ENCODE measurements at places on chromosomes 7 and 10. TPM values are rescaled to one million over a fixed set of nuclear protein-coding genes. Genes with fewer than 3 reads are reported as not detected.

HOXA10 gene
- 6.9 TPM for total RNA-seq

KLF14 gene
- 0.06 TPM for total RNA-seq

CALHM3 gene
- total RNA-seq: 0.35 TPM

TFR2 gene
- total RNA-seq: 2.5 TPM

SPDYE9 gene
- not detected for total RNA-seq

ABCC2 gene
- total RNA-seq: 103 TPM

LYZL1 gene
- total RNA-seq: not detected

FAM24B gene
- 11.9 TPM for total RNA-seq

LGI1 gene
- not detected for total RNA-seq

GLI3 gene
- total RNA-seq: 0.30 TPM

PRR15 gene
- 4.6 TPM for total RNA-seq

GPC2 gene
- total RNA-seq: 0.34 TPM

MYH16 gene
- total RNA-seq: 0.35 TPM

C10orf62 gene
- total RNA-seq: 0.08 TPM

CDH23 gene
- total RNA-seq: 2.7 TPM

TAC1 gene
- total RNA-seq: not detected

PCDH15 gene
- total RNA-seq: not detected

INHBA gene
- 0.23 TPM for total RNA-seq

CLCN1 gene
- 0.03 TPM for total RNA-seq

PRLHR gene
- total RNA-seq: not detected

NKX1-2 gene
- 0.05 TPM for total RNA-seq

NFE2L3 gene
- total RNA-seq: 7.5 TPM

FAM25A gene
- total RNA-seq: not detected

LIPF gene
- total RNA-seq: not detected

LEP gene
- total RNA-seq: not detected

TAS2R38 gene
- total RNA-seq: not detected

STAG3 gene
- 0.18 TPM for total RNA-seq

ANKMY2 gene
- total RNA-seq: 14.9 TPM

INSYN2A gene
- total RNA-seq: 1.6 TPM

SCART1 gene
- total RNA-seq: 0.10 TPM

SLC26A3 gene
- total RNA-seq: not detected

TRPV5 gene
- total RNA-seq: not detected

All from A549 treated with AZD2906 at 1 μM for 4 hours (cell line).